ENCODE measurements at places on chromosomes 7 and 10.

DNA sequence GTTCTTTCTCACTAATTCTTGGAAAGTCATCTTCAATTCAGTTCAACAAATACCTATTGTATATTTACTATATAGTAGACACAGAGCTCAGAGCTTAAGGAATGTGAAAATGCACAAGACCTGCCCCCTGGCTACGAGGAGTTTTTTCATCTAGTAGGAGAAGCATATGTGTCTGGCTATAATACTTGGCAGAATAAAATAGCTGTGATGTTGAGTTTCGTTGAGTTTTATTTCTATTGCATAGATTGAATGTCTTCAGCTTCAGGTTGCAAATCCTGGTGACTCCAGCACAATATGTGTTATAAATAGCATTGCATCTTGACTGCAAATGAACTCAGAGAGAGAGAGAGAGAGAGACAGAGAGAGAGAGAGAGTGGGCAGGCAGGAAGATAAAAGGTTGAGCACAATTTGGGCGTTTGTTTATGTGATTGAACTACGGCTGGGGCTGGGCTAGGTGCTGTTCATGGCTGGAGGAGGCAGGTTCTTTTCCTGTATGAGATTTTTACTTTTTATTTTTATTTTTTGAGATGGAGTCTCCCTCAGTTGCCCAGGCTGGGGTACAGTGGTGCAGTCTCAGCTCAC is 229.6 kb downstream of the GALNT17 start:
- no peaks in the 10 kb centered on the region for H3K36me3 ChIP-seq
- H3K27ac ChIP-seq: no peak overlapping the region
- no peaks in the 10 kb centered on the region for H3K27me3 ChIP-seq
- H3K4me3 ChIP-seq: no peak overlapping the region

DNA sequence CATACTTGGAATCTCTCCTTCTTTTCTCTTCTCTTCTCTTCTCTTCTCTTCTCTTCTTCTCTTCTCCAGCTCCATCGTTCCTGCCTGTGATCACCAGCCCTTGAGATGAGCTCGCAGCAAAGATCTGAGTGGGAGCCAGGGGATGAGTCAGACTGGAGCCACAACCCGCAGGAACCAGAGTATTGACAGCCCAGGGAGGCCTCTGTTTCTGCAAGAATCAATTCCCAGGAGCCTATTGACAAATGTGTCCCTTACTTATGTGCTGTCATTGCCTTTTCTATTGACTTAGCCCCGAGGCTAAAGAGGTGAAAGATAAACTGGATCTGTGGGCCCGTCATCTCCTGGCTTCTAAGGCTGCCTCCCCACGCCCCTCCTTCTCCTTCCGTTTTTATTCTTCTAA is 13.1 kb upstream of the HABP2 start:
- peaks cover 16% of the 10 kb centered on the region for H3K4me1 ChIP-seq
- peak; percentile 42 for DNase-seq
- H3K27me3 ChIP-seq: peaks cover 38% of the 10 kb centered on the region
- H3K36me3 ChIP-seq: no peaks in the 10 kb centered on the region

DNA sequence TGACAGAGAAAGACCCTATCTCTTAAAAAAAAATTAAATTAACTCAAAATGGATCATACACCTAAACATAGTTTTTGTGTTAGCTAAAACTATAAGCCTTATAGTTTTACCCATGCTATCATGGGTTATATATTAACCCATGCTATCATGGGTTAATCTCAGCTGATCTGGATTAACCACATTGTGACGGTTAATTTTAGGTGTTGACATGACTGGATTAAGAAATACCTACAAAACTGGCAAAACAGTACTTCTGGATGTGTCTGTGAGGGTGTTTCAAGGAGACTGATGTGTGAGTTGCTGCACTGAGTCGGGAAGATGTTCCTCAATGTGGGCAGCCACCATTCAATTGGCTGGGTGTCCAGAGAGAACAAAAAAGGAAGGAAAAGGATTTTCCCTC is 44.3 kb upstream of the FXYD4 start:
- H3K27ac ChIP-seq: no peak overlapping the region
- no peaks in the 10 kb centered on the region for H3K36me3 ChIP-seq
- no peak overlapping the region for H3K4me3 ChIP-seq
- no peak for DNase-seq
- H3K27me3 ChIP-seq: no peaks in the 10 kb centered on the region

DNA sequence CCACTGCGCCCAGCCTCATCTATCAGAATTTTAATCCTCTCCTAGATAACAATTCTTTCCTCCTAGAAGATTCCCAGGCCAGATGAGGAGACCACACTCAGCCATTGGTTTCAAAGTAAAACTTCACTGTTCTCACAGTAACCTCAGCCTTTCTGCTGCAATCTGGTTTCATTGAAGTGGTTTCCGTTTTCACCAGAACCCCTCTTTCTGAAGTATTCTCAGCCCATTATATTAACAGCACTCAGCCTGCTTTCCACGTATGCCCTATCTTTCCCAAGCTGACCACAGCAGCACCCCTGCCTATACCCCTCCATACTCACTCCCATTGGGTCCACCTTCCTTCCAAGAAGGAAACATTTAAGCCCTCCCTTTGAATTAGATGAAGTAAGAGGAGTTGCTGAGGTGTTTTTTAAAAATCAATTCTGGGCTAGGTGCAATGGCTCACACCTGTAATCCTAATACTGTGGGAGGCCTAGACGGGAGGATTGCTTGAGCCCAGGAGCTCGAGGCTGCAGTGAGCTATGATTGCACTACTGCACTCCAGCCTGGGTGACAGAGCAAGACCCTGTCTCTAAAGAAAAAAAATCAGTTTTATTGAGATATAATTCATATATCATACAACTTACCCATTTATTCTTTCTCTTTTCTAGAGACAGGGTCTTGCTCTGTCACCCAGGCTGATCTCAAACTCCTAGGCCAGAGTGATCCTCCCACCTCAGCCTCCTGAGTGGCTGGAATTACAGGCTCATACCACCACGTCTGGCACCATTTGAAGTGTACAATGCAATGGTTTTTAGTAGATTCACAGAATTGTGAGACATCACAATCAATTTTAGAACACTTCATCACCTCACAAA is 11.3 kb downstream of the PLAU start:
- no peaks in the 10 kb centered on the region for H3K27me3 ChIP-seq
- no peak overlapping the region for H3K4me3 ChIP-seq
- H3K4me1 ChIP-seq: peaks cover 10% of the 10 kb centered on the region
- no peak for DNase-seq
- H3K27ac ChIP-seq: no peak overlapping the region

DNA sequence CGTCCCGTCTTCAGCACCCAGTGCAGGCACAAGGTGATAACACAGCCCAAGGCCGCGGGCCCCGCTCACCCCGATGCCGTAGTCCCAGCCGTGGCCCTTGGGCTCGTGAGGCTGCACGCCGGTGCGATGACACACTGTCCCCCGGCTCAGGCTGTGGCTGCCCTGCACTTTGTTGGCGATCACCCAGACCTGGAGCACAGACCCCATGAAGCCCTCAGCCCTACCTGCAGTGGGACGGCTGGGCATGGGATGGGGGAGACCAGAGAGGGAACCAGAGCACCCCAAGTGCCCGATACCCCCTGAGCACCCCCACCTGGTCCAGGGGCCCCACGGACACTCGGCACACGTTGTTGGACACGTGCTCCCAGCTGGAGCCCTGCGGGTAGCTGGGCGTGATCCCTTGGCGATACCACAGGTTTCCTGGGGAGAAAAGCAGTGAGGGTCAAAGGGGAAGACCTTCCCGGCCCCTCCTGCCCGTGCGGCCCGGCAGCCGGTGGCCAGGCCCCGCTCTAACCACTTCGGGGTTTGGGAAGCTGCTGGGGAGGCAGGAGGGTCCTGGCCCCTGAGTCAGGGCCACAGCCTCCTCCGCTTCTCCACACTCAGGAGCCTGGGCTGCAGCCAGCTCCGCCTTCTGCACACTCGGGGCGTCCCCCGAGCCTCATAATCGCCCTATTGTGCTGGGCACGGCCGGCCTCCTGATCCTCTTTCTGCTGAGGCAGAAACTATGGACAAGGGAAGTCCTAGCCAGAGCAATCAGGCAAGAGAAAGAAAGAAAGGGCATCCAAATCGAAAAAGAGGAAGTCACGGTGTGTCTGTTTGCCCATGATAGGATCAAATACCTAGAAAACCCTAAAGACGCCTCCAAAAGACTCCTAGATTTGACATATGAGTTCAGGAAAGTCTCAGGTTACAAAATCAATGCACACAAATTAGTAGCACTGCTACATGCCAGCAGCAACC is 6.7 kb downstream of the BHLHA15 start:
- DNase-seq: no peak
- H3K4me1 ChIP-seq: no peaks in the 10 kb centered on the region
- H3K27me3 ChIP-seq: no peaks in the 10 kb centered on the region
- peaks cover 10% of the 10 kb centered on the region for H3K36me3 ChIP-seq

DNA sequence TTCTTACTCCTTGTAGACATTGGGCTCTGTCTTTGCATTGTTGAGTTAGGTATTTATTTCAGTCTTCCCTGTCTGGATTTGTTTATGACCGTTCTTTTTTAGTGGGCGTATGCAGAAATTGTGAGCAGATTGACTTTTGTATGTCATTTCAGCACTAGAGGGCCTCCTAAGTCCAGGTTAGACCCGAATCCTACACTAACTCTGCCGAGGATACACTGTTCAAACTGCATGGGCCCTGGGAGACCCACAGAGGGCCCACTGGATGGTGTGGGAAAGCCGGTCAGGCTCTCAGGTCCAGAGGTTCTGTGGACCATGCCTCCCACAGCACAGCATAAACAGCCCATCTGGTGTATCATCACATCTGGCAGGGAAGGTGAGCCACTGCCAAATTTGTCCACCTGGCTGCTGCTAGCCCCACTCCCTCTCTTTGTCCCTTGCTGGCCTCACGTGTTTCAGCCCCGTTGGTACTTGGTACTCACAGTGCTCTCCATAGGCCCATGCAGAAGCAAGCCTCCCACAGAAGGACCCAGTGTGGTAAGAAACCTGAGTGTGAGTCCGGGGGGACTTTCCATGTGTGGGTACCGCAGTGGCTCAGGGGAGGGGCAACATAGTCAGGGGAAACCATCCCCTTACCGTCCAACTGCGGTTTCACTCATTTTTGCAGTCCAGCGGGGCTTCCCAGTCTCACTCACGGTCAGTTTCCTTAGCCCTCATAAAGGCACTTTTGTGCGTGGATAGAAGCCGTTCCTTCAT is 112.8 kb downstream of the APBB1IP start:
- no peaks in the 10 kb centered on the region for H3K36me3 ChIP-seq
- H3K27ac ChIP-seq: no peak overlapping the region
- H3K4me3 ChIP-seq: no peak overlapping the region
- H3K4me1 ChIP-seq: peaks cover 9% of the 10 kb centered on the region
- DNase-seq: peak; percentile 50

DNA sequence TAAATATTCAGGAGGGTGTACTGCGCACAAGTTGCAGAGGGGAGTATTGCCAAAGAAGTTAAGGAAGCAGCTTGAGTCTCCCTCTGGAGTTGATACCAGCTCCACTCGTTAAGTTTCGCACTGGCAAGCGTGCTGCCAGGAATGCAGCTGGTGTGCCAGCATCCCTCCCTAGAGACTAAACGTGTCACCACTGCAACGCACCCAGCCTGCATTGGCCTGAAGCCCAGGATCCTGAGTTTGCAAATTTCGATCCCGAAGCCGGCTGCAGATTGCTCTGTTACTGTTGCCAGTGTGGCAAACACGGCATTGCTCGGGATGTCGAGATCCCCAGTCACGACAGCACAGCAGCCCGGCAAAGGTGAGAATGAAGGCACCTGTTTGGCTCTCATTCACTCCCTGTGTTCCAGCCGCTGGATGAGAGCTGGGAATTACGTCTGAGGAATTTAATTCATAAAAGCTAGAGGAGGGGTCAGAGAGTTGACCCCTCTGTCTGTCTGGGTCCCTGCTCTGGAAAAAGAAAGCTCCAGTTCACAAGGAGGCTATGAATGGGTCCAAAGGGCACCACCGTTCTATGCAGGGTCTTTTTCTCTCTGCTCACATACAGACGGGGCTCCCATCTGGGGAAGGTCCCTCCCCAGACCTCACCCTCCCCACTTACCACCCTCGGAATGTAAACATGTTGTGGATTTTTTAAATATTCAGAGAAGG is 61.0 kb downstream of the NRP1 start:
- peak overlapping the region; percentile 66 for H3K4me3 ChIP-seq
- H3K27me3 ChIP-seq: no peaks in the 10 kb centered on the region
- peak overlapping the region; percentile 94 for H3K27ac ChIP-seq
- peaks cover 42% of the 10 kb centered on the region for H3K4me1 ChIP-seq
- H3K36me3 ChIP-seq: no peaks in the 10 kb centered on the region

- no peak overlapping the region for H3K4me3 ChIP-seq
- H3K4me1 ChIP-seq: no peaks in the 10 kb centered on the region
- no peak for DNase-seq
- no peak overlapping the region for H3K27ac ChIP-seq
Observed at GRCh38 chr7:151951672-151952338, 4.4 kb upstream of the GALNTL5 start.

DNA sequence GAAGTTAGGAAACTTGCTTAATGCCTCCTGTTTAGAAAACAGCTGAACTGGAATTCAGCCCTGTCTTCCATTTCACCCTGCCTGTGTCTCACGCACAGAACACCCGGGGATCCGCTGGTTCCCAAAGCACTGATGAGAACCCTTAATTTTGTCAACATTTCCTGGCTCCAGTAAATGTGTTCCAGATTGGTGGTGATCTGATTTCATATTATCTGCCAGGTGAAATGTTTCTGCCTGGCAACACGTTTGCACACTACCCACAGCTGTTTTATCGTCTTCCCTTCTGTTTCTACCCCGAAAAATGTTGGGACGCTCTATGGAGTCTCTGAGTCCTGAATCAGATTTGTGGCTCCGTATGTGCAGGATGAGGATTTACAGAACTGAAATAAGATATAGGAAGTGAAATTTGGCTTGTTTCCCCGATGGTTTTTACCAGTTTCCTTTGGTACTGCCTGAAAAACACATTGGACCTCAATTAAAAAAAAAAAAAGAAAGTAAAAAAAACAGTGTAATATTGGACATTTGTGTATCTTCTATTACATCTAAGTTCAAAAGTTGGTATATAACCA is 29.0 kb downstream of the MRC1 start:
- H3K27ac ChIP-seq: no peak overlapping the region
- H3K27me3 ChIP-seq: no peaks in the 10 kb centered on the region
- no peaks in the 10 kb centered on the region for H3K36me3 ChIP-seq
- H3K4me1 ChIP-seq: peaks cover 25% of the 10 kb centered on the region
- H3K4me3 ChIP-seq: no peak overlapping the region

- no peaks in the 10 kb centered on the region for H3K27me3 ChIP-seq
- peak; percentile 3 for DNase-seq
- H3K4me1 ChIP-seq: no peaks in the 10 kb centered on the region
- H3K27ac ChIP-seq: no peak overlapping the region
Observed at GRCh38 chr10:131790021-131790420, 110.8 kb upstream of the PPP2R2D start.

DNA sequence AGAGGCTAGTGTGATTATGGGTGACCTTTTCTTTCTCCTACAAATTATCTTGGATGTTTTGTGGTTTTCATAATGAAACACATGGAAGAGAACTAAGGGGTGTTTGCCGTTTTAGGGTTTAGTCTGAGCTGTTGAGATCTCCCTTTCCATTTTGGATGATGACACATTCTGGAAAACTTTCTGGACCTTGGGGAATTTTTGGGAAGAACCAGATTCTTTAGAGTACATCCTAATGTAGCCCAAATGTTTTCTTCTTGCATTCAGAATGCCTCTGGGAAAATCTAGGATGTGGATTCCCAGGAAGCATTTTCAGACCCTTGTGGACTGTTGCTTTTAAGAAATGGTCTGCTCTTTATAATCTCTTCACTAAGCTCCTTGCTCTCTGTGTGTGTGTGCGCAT is 165.7 kb downstream of the SORCS3 start:
- DNase-seq: no peak
- H3K4me1 ChIP-seq: peaks cover 49% of the 10 kb centered on the region
- H3K27me3 ChIP-seq: no peaks in the 10 kb centered on the region
- no peak overlapping the region for H3K4me3 ChIP-seq
- H3K27ac ChIP-seq: peak overlapping the region; percentile 91

GRCh38 chr7:22093936-22094335 is 148.2 kb upstream of the CDCA7L start:
- H3K4me1 ChIP-seq: no peaks in the 10 kb centered on the region
- H3K4me3 ChIP-seq: no peak overlapping the region
- no peak for DNase-seq
- H3K27me3 ChIP-seq: no peaks in the 10 kb centered on the region
- H3K36me3 ChIP-seq: no peaks in the 10 kb centered on the region
